AG08396 (cell line): ENCODE measurements at places on chromosomes 12 and 14.
A peak's percentile ranks its signal among the peaks of the same experiment; 100 is the strongest.

- peak; percentile 90 for DNase-seq
Measured at GRCh38 chr14:77032844-77033621, 4.5 kb upstream of the IRF2BPL start.

DNA sequence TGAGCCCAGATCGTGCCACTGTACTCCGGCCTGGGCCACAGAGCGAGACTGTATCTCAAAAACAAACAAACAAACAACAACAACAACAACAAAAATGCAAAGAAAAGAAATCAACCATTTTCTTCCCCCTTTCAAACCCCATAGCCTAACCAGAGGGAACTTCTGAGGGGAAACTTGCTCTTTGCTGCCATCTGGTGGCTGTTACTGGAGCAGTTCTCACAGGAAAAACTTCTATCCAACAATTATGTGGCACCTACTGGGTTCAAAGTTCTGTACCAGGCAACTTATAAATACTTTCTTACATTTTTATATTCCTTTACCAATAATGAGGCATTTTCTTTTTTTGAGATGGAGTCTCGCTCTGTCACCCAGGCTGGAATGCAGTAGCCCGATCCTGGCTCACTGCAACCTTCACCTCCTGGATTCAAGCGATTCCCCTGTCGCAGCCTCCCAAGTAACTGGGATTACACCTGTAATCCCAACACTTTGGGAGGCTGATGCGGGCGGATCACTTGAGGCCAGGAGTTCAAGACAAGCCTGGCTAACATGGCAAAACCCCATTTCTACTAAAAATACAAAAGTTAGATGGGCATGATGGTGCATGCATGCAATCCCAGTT is 50.9 kb upstream of the BICDL1 start:
- DNase-seq: peak; percentile 68

GRCh38 chr14:60350366-60350720 is 101.3 kb downstream of the PPM1A start:
- no peak for DNase-seq

GRCh38 chr12:32115404-32116104 is 8.9 kb downstream of the BICD1 start:
- peak; percentile 89 for DNase-seq

GRCh38 chr12:2733493-2734355 is 61.0 kb upstream of the FKBP4 start:
- no peak for DNase-seq

- no peak for DNase-seq
Measured at GRCh38 chr14:100658181-100658886, 68.4 kb upstream of the DLK1 start.

DNA sequence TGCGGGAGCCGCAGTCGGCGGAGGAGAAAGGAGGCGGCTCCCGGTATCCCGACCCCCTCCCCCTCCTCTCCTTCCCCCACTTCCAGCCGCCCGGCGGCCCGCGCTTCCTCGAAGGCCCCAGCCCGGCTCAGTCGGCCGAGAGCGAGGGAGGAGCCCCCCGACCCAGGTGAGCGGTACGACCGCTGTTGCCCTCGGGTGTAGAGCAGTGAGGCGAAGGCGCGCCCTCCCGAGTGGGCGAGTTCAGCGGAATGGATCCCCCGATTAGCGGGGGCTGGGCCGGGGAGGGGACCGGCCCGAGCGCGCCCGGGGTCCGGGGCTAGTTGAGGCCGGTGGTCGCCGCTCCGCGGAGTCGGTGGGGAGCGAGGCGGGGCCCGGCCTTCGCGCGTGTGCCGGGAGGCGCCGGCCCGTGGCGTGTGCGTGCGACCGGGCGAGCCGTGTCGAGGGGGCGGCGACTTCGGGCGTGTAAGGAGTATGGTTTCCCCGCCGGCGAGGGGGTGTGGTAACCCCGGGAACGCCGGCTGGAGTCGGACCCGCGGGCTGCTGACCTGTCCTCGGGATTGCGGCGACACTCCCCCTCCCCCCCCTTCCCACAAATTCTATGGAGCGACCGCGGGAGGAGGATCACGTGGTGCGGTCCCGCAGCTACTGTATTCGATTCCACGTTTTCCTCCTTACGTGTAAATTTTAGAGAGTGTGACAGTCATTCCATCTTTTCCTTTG is 501 bp downstream of the RIMKLB start:
- peak; percentile 77 for DNase-seq

GRCh38 chr14:58598804-58599525 is 38.8 kb upstream of the DACT1 start:
- no peak for DNase-seq

GRCh38 chr14:87745507-87746118 is 247.4 kb downstream of the GALC start:
- DNase-seq: peak; percentile 62

- no peak for DNase-seq
Measured at GRCh38 chr14:72818998-72819397, 74.9 kb downstream of the DPF3 start.

- no peak for DNase-seq
Measured at GRCh38 chr12:21613931-21614330, 9.3 kb upstream of the GYS2 start.

DNA sequence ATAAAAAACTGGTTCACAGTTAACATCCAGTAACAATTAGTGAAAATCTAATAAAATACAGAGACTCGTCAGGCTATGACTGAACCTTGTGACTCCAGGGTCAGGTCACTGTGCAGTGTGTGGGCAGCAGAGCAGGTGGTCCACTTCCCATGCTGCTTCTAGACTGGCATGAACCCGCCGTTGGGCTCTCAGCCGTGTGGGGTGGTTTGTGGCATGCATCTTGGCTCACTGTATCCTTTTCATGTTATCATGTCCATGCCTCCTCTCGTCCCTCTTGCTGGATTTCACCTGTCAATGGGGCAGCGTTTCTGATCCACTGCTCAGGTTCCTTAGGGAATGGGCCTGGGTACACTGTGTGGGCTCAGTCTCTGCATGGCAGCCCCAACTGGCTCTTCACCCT is 57.3 kb downstream of the EP400 start:
- no peak for DNase-seq

DNA sequence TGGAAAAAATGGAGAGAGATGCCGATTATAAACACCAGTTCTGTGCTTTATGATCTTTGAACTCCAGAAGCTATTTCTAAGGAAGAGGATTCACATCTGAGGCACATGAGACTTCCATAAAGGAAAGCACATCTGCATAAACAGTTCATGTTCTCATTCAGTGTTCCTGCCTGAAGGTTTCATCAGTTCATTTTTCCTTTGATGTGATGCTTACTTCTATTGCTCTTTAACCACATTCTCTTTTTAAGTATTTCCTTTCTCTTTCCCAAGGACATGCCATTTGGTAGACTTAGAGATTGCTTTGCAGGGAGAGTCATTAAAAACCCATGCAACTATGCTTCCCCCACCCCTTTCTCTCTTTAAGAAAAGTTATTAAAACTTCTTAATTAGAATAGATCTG is 387.0 kb upstream of the FLRT2 start:
- no peak for DNase-seq

DNA sequence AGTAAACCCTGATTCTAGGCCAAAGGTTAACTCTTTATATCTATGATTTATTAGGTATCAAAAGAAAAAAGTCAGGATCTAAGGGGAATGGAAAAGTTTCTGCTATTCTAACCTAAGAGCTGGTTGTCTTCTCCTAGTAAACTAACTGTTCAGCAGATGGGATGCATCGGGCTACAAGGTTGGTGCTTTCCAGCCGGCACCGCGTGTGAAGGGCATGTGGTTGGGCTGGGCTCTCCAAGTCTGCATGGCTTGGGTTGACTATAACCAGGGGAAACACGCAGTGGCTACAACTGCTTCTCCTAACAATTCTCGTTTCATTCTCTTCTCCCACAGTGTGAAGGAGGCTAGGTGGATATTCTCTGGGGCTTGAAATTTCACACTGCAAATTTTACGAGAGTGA is 354.5 kb downstream of the APAF1 start:
- peak; percentile 13 for DNase-seq

DNA sequence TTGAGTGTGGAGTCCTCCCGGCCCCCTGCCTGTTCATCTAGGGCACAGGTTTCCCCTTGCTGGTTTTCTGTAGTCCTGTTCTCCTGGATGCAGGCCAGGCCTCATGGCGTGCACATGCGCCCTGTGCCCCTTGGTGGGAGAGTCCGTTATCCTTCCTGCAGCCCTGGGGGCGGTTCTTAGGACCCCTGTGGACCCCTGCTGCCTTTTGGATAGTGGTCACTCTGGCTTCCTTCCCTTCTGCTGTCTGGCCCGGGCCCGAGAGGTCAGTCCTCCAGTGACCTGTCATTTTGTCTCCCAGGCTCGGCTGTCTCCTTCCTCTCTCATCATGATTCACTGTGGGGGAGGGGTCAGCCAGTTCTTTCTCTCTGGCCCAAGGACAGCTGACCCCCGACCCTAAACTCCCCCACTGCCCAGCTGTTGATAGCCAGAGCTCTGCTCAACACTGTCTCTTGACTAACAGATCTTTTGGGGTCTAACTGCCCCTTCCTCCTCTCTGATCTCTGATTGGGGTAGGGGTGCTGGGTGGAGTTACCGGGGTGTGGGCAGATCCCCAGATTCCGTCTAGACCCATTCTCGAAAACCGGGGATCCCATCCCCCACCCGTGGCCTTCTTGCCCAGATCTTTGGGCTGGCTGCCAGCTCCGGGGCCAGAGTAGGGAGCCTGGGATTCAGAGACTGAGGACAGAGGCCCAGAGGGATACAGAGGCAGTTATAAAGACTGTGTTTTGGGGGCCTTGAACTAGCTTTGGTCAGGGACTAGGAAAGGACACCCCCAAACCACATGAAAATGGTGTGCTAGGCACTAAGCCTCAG is 7.0 kb downstream of the CCND2 start:
- no peak for DNase-seq

GRCh38 chr12:12845794-12846243 is 32.7 kb downstream of the DDX47 start:
- DNase-seq: no peak

DNA sequence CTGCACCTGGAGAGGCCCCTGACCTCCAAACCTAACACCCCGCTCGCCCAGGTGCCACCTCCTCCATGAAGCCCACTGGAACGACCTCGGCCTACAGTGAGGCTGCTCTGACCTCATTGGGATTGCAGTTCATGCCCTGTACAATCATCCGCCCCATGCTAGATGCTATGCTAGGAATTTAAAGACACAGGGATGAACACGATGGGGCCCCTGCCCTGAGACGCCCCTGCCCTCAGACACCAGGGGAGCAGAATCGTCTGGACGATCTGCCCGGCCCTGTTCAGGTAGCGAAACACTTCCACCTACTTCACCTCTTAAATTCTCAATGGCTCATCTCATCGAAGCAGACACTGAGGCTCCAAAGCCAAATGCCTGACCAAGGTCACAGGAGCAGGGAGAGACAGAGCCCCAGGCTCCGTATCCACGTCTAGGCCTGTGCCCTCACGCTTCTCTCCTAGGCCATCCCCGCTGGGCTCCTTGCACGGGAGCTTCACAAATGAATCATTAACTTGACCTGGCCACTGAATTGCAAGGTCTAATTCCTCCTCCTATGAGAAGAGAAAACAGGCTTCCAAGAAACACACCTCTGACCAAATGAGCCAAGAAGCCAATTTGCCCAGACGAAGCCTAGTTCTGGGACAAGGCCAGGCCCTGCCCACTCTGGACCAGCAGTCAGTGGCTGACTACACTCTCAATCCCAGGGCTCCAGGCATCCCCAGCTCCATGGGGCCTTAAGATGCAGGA is 35.2 kb downstream of the SCARB1 start:
- peak; percentile 51 for DNase-seq

- DNase-seq: no peak
Measured at GRCh38 chr14:55713486-55713885, 133.5 kb downstream of the KTN1 start.

- no peak for DNase-seq
Measured at GRCh38 chr14:81454572-81455218, 54.6 kb upstream of the STON2 start.

- DNase-seq: no peak
Measured at GRCh38 chr14:99792551-99793212, 531 bp upstream of the EML1 start.

- DNase-seq: no peak
Measured at GRCh38 chr12:24679126-24679525, 269.8 kb downstream of the BCAT1 start.

DNA sequence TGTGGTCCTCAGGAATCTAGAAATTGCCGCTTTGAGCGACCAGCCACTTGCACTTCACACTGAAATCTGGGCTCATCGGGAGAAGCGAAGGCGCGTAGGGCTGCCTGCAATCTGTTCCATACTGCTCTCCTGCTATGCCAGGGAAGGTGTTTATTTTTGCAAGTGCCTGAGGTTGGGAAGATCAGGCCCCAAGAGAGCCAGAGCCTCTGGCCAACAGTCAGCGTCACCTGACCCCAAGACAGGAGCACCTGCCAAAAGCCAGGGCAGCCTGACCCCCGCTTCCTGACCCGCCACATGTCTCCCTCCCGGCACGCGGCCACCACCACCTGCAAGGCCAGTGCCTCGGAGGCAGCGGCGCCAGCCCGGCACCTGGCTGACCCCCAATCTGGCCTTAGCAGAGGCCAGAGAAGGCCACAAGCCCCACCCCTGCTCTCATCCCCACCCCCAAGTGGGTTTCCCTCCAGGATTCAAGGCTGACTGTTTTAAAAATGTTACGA is 94.4 kb downstream of the CHGA start:
- DNase-seq: no peak

GRCh38 chr12:12796171-12796570 is 10.7 kb downstream of the APOLD1 start:
- DNase-seq: no peak

- peak; percentile 7 for DNase-seq
Measured at GRCh38 chr12:96766232-96766631, 140.8 kb upstream of the NEDD1 start.

GRCh38 chr14:84107835-84108343 is 1422.1 kb upstream of the FLRT2 start:
- DNase-seq: no peak

GRCh38 chr14:29892327-29892726 is 35.3 kb downstream of the PRKD1 start:
- no peak for DNase-seq

DNA sequence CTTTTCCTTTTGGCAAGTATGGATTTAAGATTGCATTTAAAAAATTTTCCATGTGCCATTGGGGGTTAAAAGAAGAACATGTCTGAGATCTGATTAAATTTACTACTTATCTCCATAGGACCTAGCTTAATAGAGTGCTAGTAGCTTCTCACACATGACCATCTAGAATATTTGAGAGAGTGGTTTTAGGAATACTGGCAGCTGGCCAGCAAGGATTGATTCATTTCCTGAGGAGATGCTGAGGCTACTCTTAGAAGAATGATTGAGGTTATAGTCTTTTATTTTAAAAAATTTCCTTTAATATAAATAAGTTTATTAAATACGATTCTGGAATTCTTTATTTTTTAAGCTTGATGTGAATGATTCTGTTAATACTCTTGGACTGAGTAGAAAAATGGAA is 56.2 kb downstream of the MIPOL1 start:
- no peak for DNase-seq

- DNase-seq: peak; percentile 9
Measured at GRCh38 chr12:44875417-44875953, 630 bp downstream of the NELL2 start.

GRCh38 chr12:56385873-56386272 is 23.2 kb upstream of the APOF start:
- no peak for DNase-seq

- no peak for DNase-seq
Measured at GRCh38 chr14:72213424-72213823, 281.2 kb downstream of the RGS6 start.

GRCh38 chr14:91985521-91986255 is 38.2 kb upstream of the FBLN5 start:
- DNase-seq: no peak

GRCh38 chr14:43765474-43765873 is 741.6 kb downstream of the FSCB start:
- no peak for DNase-seq

GRCh38 chr12:120914794-120915193 is 10.6 kb upstream of the SPPL3 start:
- no peak for DNase-seq

- no peak for DNase-seq
Measured at GRCh38 chr14:61231810-61232209, 49.3 kb downstream of the TMEM30B start.
